SK-N-SH (cell line): ENCODE measurements at places on chromosomes 13 and 19. TPM values are rescaled to one million over a fixed set of nuclear protein-coding genes. Genes with fewer than 3 reads are reported as not detected.

DNA sequence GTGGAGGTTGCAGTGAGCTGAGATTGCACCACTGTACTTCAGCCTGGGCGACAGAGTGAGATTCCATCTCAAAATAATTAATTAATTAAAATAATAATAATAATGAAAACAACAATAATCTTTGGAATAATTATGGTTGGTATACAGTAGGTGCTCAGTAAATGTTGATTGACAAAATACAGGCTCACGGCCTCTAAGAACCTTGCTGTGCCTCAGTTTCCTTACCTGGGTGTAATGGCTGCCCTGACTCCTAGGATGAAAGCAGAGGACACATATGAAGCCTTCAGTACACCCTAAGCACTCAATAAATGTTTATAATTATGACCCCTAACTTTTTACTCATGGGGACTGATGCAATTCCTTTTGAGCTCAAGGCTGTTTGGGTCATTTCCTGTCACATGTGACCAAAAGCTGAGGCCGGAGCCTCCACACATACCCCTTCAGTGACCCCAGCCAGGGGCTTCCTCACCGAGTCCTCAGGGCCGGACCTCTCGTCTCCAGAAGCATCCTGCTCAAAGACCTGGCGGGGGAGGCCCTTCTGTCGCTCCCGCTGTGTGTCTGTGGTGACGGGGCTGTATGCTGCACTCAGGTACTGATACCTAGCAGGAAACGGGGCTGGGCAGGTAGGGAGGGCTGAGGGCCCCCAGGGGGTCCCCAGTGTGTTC lies 10.5 kb downstream of the DOCK6 start:
- H3K4me3 ChIP-seq = no peak overlapping the region
- no peak for DNase-seq
- no peaks in the 10 kb centered on the region; the same call in 1 of the 2 replicates for H3K4me1 ChIP-seq
- H3K27me3 ChIP-seq = no peaks in the 10 kb centered on the region

- no peaks in the 10 kb centered on the region for H3K36me3 ChIP-seq
- H3K27me3 ChIP-seq = peaks cover 23% of the 10 kb centered on the region; the same call in 1 of the 2 replicates
- no peak overlapping the region for H3K4me3 ChIP-seq
- no peak for DNase-seq
- no peaks in the 10 kb centered on the region for H3K4me1 ChIP-seq
Measured at GRCh38 chr13:21696865-21697448, 26.1 kb downstream of the FGF9 start.

DNA sequence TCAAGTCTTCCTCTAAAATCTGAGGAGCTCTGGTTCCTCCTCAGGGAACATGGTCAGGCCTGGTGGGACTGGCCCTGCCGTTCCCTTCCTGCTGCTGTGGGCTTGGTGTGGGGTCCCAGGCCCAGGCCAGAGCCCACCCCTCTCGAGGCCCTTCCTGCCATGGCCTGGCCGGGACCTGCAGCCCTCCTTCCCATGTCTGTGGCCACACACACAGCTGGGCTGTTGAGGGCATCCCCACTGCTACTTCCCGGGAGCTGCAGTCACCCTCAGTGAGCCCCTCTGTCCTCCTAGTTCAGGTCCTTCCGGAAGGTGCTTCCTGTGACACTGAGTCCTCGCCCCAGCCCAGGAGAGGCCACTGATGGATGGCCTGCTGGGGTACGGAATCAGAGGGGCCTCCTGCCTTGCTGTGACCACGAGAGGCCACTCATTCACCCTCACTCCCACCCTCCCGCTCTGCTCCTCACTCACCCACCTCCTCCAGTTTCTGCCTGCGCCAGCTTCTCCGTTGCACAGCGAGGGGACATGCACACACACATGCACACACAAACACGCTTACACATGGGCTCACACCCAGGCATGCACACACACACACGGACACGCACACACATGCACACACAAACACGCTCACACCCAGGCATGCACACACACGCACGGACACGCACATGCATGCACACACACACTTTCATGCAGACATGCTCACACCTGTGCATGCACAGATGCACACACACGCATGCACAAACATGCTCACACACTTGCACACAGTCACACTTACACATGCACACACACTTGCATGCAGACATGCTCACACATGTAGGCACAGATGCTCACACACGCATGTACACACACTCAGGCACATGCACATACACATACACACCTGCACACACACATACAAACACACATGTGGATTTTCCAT lies 7.3 kb upstream of the MCF2L start:
- DNase-seq = no peak
- no peaks in the 10 kb centered on the region for H3K4me1 ChIP-seq
- H3K4me3 ChIP-seq = no peak overlapping the region

- peak overlapping the region; percentile 60 for H3K27ac ChIP-seq
- peak; percentile 84 for DNase-seq
- peak overlapping the region; percentile 54 for H3K4me3 ChIP-seq
- H3K36me3 ChIP-seq = no peaks in the 10 kb centered on the region
- no peaks in the 10 kb centered on the region; the same call in 1 of the 2 replicates for H3K4me1 ChIP-seq
Measured at GRCh38 chr19:2462635-2463421, 6.1 kb upstream of the LMNB2 start.

- H3K27ac ChIP-seq = no peak overlapping the region
- H3K4me1 ChIP-seq = no peaks in the 10 kb centered on the region
Measured at GRCh38 chr19:2410023-2410422, 17.4 kb downstream of the TIMM13 start.

DNA sequence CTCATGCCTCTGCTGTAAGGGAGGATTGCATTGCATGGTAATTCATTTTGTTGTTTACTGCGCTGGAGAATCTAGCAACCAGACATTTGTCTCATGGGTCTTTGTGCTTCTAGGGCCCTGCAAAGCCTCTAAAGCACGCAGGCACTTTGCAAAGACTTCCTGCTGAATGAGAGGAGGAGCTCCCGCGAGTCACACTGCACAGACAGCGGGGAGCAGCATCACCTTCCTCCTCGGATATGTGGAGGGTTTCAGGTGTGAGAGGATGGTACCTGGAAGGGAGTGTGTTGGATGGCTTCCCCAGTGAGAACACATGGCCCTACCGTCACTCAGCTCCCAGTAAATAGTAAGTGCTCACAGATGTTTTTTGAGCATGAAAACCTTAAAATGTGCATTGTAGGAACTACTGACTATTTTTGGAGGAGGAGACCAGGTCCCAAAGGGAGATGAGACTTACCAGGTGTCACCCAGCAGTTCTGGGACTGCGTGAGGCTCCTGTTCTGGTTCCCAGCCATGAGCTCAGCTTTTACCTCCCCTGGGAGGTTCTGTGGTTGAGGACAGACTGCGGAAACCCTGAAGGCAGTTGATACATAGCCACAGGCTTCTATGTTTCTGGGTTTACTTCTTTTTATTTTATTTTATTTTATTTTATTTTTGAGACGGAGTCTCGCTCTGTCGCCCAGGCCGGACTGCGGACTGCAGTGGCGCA lies 278.0 kb downstream of the FGF9 start:
- H3K27me3 ChIP-seq = no peaks in the 10 kb centered on the region
- no peaks in the 10 kb centered on the region for H3K36me3 ChIP-seq
- no peak for DNase-seq
- H3K4me3 ChIP-seq = no peak overlapping the region

The NEK3 gene
- polyA plus RNA-seq = 12.7 and 19.5 TPM in 2 replicates

The KLK2 gene
- polyA plus RNA-seq = 0.15 and 0.44 TPM in 2 replicates

The UBAC2 gene
- 79.0 and 97.4 TPM in 2 replicates for polyA plus RNA-seq
